ENCODE measurements at places on chromosomes 1 and 21.

DNA sequence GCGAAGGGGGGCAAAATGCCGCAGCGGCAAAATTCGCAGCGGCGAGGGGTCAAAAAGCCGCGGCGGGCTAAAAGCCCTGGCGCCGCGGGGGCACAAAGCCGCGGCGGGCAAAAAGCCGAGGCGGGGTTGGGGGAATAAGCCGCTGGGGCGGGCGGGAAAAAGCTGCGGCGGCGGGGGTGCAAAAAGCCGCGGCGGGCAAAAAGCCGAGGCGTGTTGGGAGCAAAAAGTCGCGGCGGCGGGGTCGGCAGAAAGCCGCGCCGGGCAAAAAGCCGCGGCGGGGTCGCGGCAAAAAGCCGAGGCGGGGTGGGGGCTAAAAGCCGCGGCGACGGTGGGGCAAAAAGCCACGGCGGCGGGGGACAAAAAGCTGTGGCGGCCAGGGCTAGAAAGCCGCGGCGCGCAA lies 3902.5 kb downstream of the SRGAP2C start:
- no peaks in the 10 kb centered on the region for H3K27me3 ChIP-seq
- no peaks in the 10 kb centered on the region for H3K4me1 ChIP-seq
- no peak for DNase-seq

- H3K27ac ChIP-seq, result no peak overlapping the region
- no peaks in the 10 kb centered on the region for H3K36me3 ChIP-seq
- no peak for DNase-seq
- H3K27me3 ChIP-seq, result no peaks in the 10 kb centered on the region
- no peak overlapping the region for H3K4me3 ChIP-seq
These were observed 84.9 kb upstream of the SLC44A3 start for GRCh38 chr1:94734963-94735901.

DNA sequence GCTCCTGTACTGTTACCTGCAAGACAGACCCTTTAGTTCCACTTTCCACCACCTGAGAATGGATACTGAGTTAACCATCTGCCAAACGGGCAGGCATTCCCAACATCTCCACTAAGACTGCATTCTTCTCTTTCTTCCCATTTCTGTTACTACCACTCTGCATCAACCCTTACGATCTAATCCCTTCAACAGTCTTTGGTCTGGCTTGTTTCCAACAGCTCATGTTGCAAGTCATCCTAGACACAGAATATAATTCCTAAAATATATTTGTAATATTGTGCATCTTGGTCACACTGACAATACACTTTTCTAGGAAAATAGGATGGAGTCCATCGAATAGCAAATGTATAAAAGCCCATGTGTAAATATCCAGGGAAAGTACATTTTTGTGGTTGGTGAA lies 166.7 kb downstream of the SIPA1L2 start:
- no peaks in the 10 kb centered on the region for H3K36me3 ChIP-seq
- H3K4me1 ChIP-seq, result no peaks in the 10 kb centered on the region
- no peak overlapping the region for H3K4me3 ChIP-seq
- no peak overlapping the region for H3K27ac ChIP-seq
- no peaks in the 10 kb centered on the region for H3K27me3 ChIP-seq
- no peak for DNase-seq

DNA sequence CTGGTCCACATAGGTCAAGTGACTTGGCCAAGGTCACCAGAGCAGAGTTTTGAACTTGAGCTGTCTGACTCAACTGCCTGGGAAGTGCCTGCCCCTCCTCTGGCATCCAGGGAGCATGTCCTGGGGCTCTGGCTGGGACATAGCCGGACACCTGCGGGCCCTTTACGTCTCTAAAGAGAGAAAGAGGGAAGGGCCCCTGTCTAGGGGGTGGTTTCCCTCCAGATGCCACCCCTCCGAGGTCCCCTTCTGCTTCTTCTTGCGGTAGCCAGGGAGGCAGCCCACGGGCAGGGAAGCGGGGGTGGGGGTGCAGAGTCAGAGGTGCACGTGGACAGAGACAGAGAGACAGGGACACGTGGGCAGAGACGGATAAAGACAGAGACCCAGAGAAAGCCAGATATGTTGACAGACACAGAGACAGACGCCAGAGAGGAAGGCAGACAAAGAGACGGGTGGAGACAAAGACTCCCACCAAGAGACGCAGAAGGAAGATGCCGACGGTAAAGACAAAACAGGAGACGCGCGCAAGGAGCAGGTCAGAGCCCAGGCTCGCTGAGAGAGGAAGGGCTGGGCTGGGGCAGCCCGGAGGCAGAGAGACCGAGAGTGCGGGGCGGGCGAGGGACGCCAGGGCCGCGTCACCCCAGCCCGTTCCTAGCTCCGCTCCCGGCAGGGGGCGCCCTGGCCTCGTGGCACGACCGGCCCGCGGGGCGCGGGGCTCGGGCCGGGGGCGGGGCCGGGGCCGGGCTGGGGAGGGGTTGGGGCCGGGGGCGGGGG lies 458 bp upstream of the ALPL start:
- no peak for DNase-seq
- no peaks in the 10 kb centered on the region for H3K36me3 ChIP-seq
- no peak overlapping the region for H3K27ac ChIP-seq
- peak overlapping the region; percentile 59 for H3K4me3 ChIP-seq
- H3K27me3 ChIP-seq, result peaks cover 70% of the 10 kb centered on the region

DNA sequence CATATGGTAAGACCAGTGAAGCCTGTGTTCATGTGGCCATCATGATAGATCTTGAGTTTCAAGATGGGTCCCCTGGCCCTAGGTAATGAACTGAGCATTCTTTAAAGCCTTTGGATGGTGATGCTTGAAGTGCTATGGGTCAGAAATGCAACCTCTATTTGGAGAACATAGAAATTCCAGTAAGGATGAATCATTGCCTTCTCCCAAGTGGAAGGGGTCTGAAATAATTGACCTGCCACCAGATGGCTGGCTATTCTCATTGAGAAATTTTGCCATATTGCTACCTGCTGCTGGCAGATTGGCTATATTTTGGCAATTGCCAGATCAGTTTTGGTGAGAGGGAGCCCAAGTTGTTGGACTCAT lies 739 bp upstream of the IFI6 start:
- no peak for DNase-seq
- peak overlapping the region; percentile 48 for H3K4me3 ChIP-seq
- no peaks in the 10 kb centered on the region for H3K27me3 ChIP-seq
- peaks cover 40% of the 10 kb centered on the region for H3K4me1 ChIP-seq
